Upper lobe of left lung (tissue), 6 donors: ENCODE measurements at places on chromosomes 4 and X. TPM values are rescaled to one million over a fixed set of nuclear protein-coding genes. Genes with fewer than 3 reads are reported as not detected.
A peak's percentile ranks its signal among the peaks of the same experiment; 100 is the strongest.

GRCh38 chr4:87192145-87192919, 28.1 kb downstream of the KLHL8 start:
- no peaks in the 10 kb centered on the region for H3K27me3 ChIP-seq
- no peak overlapping the region for H3K27ac ChIP-seq
- no peak for DNase-seq
- H3K4me3 ChIP-seq = no peak overlapping the region

DNA sequence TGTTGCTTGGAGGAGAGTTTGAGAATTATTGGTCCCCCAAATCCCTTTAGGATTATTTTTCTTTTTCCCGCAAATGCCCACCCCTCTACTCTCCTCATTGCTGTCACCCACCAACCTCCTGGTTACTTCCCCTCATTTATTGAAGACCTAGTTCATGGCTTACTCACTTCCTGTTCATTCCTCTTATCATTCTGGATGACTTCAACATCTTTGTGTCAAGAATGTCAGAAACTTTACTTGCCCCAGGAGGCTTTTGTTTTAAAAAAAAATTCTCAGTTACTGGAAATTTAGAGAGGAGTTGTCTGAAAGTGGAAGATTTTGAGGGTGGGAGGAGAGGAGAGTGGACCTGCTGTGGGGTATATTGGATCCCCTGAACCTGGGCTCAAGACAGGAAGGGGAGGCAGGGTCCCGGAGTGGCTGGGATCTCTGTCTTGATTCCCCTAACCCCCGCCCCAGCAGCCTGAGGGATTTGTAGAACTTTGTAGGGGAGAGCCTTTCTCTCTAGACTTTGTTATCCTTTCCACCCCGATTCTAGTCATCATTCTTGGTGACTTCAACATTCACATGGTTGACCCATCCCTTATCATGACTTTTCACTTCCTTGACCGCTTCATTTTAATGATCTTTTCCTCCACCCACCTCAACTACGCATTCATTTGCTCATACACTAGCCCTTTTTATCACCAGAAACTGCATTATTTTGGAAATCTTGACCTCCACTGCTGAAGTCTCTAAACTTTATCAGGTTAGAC, 69.9 kb upstream of the ESX1 start:
- H3K4me3 ChIP-seq = no peak overlapping the region
- H3K27me3 ChIP-seq = no peaks in the 10 kb centered on the region
- no peak overlapping the region for H3K27ac ChIP-seq
- H3K4me1 ChIP-seq = no peaks in the 10 kb centered on the region

GRCh38 chrX:38878641-38879340, 77.5 kb downstream of the MID1IP1 start:
- no peaks in the 10 kb centered on the region for H3K4me1 ChIP-seq
- no peaks in the 10 kb centered on the region for H3K27me3 ChIP-seq
- H3K4me3 ChIP-seq = no peak overlapping the region
- no peak for DNase-seq
- H3K27ac ChIP-seq = no peak overlapping the region
- no peaks in the 10 kb centered on the region for H3K36me3 ChIP-seq

GRCh38 chr4:110014233-110014632, 101.5 kb downstream of the EGF start:
- H3K27ac ChIP-seq = no peak overlapping the region
- H3K4me1 ChIP-seq = no peaks in the 10 kb centered on the region
- H3K27me3 ChIP-seq = no peaks in the 10 kb centered on the region

- no peak overlapping the region for H3K27ac ChIP-seq
- DNase-seq = no peak
- peaks cover 29% of the 10 kb centered on the region for H3K4me1 ChIP-seq
Observed at GRCh38 chr4:15776871-15777648, 1.1 kb upstream of the CD38 start.

DNA sequence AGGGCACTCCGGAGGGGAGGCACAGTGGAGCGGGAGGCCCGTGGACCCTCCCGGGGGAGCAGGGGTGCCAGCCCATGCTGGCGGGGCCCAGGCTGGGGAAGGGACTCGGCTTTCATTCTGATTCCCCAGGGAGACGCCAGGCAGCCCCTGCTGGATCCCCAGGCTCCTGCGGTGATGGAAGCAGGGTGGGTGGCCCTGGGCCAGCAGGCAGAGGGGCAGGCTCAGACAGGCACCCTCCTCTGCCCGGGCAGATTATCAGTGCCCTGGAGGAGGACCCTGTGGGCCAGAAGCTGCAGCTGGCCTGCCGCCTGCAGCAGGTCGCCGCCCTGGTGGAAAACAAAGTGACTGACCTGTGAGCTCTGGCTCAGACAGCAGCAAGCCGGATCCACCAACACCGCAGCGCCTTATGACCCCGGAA, 2.1 kb upstream of the SRPK3 start:
- H3K4me1 ChIP-seq = peaks cover 3% of the 10 kb centered on the region
- H3K27ac ChIP-seq = no peak overlapping the region
- no peak for DNase-seq
- no peaks in the 10 kb centered on the region for H3K27me3 ChIP-seq

GRCh38 chr4:140995058-140995457, 138.2 kb downstream of the RNF150 start:
- DNase-seq = no peak
- H3K4me1 ChIP-seq = no peaks in the 10 kb centered on the region
- no peak overlapping the region for H3K4me3 ChIP-seq
- H3K36me3 ChIP-seq = no peaks in the 10 kb centered on the region
- H3K27ac ChIP-seq = no peak overlapping the region
- H3K27me3 ChIP-seq = no peaks in the 10 kb centered on the region

DNA sequence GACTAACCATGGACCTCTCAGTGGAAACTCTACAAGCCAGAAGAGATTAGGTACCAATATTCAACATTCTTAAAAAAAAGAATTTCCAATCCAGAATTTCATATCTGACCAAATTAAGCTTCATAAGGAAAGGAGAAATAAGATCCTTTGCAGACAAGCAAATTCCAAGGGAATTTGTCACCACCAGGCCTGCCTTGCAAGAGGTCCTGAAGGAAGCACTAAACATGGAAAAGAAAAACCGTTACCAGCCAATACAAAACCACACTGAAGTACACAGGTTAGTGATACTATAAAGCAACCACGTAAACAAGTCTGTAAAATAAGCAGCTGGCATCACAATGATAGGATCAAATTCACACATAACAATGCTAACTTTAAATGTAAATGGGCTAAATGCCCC, 156.6 kb downstream of the FAM13A start:
- no peaks in the 10 kb centered on the region for H3K36me3 ChIP-seq
- H3K4me1 ChIP-seq = no peaks in the 10 kb centered on the region
- no peak overlapping the region for H3K27ac ChIP-seq
- H3K4me3 ChIP-seq = no peak overlapping the region
- H3K27me3 ChIP-seq = no peaks in the 10 kb centered on the region
- no peak for DNase-seq

- H3K27me3 ChIP-seq = no peaks in the 10 kb centered on the region
- no peaks in the 10 kb centered on the region for H3K4me1 ChIP-seq
- H3K36me3 ChIP-seq = no peaks in the 10 kb centered on the region
- peak; percentile 78 for DNase-seq
- no peak overlapping the region for H3K4me3 ChIP-seq
Observed at GRCh38 chrX:19613645-19614323, 98.5 kb upstream of the MAP3K15 start.

DNA sequence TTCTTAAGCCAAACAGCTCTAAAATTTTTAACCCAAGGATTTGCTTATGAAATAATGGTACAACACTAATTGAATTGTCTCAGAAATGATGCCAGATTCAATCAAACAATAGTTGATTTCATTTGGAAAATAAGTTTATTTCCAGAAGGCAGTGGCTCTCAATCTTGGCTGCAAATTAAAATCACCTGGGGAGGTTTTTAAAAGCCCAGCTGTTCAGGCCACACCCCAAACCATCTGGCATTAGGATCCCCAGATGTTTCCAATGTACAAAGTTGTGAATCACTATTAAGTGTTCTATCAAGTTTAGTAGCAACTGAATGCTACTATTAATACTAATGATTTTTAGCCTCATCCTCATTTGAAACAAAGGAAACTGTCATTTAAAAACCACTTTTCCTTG, 22.2 kb downstream of the TMEM184C start:
- no peak for DNase-seq
- H3K36me3 ChIP-seq = peaks cover 15% of the 10 kb centered on the region
- H3K27me3 ChIP-seq = no peaks in the 10 kb centered on the region

DNA sequence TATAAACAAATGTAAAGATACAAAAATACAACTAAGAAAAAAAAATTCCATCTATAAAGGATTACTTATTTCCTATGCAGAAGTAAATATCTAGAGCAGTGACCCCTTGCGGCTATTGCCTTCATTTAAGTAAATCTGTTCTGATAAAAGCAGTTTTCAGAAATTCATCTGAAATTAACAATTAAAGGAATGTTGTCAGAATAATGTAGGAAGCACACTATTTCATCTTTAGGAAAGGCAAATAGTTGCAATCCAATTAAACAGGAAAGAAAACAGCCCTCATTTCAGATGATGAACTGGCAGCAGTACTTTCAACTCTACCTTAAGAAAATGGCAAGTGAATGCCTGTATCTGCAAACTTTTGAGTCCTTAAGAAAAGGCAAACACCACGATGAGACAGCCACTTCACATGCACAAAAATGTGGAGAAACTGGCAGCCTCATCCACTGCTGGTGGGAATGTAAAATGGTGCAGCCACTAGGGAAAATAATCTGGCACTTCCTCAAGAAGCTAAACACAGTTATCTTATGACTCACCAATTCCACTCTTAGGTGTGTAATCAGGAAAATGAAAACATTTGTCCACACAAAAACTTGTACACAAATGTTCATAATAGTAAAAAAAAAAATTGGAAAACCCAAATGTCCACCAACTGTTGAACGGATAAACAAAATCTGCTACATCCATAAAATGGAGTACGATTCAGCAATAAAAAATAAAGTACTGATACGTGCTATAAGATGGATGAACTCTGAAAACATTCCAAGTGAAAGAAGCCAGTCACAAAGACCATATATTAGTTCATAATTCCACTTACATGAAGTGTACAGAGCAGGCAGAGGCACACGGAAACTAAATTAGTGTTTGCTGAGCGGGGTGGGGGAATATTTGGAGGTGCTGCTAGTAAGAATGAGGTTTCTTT, 2.0 kb upstream of the THAP9 start:
- H3K36me3 ChIP-seq = peaks cover 3% of the 10 kb centered on the region
- peak overlapping the region; percentile 83 for H3K4me3 ChIP-seq
- H3K27me3 ChIP-seq = no peaks in the 10 kb centered on the region
- peaks cover 24% of the 10 kb centered on the region for H3K4me1 ChIP-seq
- DNase-seq = peak; percentile 27
- peak overlapping the region; percentile 99 for H3K27ac ChIP-seq

- no peaks in the 10 kb centered on the region for H3K4me1 ChIP-seq
- no peak overlapping the region for H3K4me3 ChIP-seq
- no peaks in the 10 kb centered on the region for H3K27me3 ChIP-seq
- no peak overlapping the region for H3K27ac ChIP-seq
Observed at GRCh38 chr4:156313497-156313896, 359.8 kb upstream of the CTSO start.

DNA sequence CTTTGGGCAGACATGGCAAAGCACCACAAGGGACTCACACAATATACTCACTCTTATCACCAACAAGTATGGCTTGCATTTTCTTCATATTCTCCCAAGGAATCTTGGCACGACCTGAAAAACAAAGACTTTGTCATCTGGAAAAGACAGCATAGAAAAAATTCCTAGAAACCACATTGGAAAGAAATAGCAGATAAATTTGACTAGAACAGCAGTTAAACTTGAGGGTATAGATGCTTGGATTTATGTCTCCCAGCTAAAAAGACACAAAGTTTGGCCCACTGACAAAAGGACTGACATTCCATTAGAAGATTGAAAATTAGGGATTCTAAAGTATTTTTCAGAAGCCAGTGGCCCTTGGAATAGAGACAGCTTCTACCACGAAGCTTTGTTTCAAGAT, 6.9 kb upstream of the VEGFC start:
- H3K27me3 ChIP-seq = no peaks in the 10 kb centered on the region
- H3K4me3 ChIP-seq = no peak overlapping the region
- no peak for DNase-seq
- no peaks in the 10 kb centered on the region for H3K36me3 ChIP-seq
- no peak overlapping the region for H3K27ac ChIP-seq

DNA sequence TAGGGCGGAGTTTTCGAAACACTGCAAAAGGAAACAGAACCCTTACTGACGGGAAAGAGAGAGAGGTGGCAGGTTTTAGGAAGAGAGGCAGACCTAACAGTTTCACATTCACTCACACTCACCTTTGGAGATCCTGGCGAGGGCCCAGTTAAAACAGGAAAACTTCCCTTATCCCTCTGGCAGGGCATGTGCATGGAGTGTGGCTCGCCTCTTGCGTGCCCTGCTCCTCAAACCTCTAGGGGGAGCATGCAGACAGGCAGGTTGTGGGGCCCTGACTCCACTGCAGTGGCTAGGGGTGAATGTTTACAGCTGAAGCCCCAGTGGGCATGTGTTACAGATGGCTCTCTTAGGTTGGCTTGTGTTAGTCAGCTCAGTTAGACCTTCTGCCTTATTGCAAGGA, 451.5 kb downstream of the UBE2NL start:
- no peaks in the 10 kb centered on the region for H3K27me3 ChIP-seq
- H3K4me1 ChIP-seq = no peaks in the 10 kb centered on the region
- H3K27ac ChIP-seq = no peak overlapping the region
- DNase-seq = no peak
- no peak overlapping the region for H3K4me3 ChIP-seq

DNA sequence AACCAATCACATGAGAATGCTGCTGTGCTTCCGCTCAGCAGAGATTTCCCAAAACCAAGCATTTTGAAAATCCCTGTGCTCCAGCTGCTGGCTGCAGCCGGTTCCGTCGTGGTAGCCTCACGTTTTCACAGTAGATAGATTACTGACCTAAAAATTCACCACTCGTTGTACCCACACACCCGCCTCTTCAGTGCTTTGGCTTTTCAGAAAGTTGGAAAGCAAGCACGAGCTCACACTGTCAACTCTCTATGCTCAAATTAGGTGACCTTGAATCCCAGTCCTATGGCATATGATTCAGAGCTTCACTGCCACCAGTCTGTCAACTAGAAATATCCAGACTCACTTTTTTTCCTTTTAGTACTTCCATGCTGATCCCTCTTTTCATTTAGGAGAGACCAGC, 168.9 kb downstream of the DCTD start:
- no peaks in the 10 kb centered on the region for H3K4me1 ChIP-seq
- H3K27ac ChIP-seq = no peak overlapping the region
- no peak for DNase-seq
- H3K27me3 ChIP-seq = no peaks in the 10 kb centered on the region
- no peak overlapping the region for H3K4me3 ChIP-seq
- no peaks in the 10 kb centered on the region for H3K36me3 ChIP-seq

Gene STARD8
- 14.7 TPM for total RNA-seq

Gene GASK1B
- 30.1 TPM for total RNA-seq

Gene KDR
- 45.5 TPM for total RNA-seq
